CD8-positive, alpha-beta memory T cell (primary cell): ENCODE measurements at places on chromosomes 16 and 17. TPM values are rescaled to one million over a fixed set of nuclear protein-coding genes. Genes with fewer than 3 reads are reported as not detected.
A peak's percentile ranks its signal among the peaks of the same experiment; 100 is the strongest.

DNA sequence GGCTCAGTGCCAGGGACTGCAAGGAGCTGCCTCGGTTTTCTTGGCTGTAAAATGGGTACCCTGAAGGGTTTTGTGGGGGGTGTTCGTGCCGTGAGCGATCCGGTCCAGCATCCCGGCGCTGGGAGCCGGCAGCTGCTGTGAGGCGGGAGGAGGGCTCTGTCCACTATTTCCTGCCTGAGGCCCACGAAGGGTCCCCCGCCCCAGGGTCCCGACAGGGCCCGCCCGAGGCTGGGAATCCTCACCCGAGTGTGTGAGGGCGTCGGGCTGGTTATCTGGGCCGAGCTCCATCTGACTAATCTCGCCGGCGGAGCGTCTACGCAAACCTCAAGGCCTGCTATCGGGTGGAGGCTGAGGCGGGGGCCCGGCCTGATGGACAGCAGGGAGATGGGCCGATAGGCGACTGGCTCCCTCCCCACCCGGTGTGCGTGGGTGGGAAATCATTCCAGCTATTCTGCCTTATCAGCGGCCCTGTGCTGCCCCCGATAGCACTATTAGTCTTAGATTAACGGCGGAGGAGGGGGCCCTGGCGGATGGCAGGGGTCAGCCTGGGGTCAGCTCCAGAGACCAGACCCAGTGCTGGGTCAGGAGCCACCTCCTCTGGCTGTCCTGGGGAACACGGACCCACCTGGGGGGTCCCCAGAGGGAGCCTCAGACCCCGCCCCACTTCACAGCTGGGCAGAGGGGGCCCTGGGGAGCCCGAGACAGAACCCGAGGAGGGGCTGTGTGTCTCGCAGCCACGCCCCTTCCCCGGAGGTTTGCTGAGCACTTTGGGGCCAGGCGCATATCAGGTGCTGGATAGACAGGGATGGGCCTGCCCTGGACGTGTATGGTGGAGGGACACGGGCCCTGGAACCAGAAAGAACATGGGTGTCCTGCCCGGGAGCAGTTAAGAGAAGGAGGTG, 44.7 kb downstream of the ZFPM1 start:
- H3K27ac ChIP-seq = no peak overlapping the region
- no peaks in the 10 kb centered on the region for H3K36me3 ChIP-seq
- H3K27me3 ChIP-seq = no peaks in the 10 kb centered on the region

DNA sequence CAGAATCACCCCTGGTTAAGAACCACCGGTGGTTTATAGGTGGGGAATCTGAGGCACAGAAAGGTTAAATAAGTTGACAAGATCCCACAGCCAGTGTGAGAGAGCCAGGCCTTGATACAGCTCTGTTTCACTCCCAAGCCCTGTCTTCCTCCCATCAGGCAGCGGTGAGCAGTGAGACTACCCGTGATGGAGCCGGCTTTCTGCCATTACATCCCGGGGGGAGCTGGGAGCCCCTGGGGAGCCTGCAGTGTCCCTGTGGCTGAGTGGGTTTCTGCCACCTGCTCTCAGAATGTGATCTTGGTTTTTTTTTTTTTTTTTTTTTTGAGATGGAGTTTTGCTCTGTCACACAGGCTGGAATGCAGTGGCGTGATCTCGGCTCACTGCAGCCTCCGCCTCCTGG, 66.4 kb downstream of the ABCC1 start:
- no peaks in the 10 kb centered on the region for H3K4me1 ChIP-seq
- H3K27ac ChIP-seq = no peak overlapping the region
- H3K27me3 ChIP-seq = no peaks in the 10 kb centered on the region
- peaks cover 24% of the 10 kb centered on the region for H3K36me3 ChIP-seq

GRCh38 chr16:2432286-2432685, 3.0 kb downstream of the CCNF start:
- no peaks in the 10 kb centered on the region for H3K27me3 ChIP-seq
- H3K4me1 ChIP-seq = peaks cover 11% of the 10 kb centered on the region
- no peak overlapping the region for H3K27ac ChIP-seq
- no peak overlapping the region for H3K4me3 ChIP-seq
- DNase-seq = peak; percentile 38
- no peaks in the 10 kb centered on the region for H3K36me3 ChIP-seq

DNA sequence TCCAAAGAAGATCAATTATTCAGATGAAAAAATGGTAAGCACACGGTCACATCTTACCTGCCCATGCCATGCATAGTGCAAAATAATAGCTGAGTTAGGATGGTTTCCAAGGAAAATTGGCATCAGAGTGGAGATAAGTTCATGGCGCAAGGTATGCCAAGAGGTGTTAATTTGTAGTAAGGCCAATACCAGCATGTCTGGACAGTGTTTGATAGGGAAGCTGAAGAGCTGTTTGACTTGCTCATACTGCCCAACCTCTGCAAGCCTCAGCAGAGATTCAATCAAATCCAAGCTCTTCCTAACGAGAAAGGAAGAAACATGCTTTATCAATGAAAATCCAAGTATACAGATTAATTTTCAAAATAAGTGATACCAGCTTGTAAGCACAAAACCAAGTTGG, 51.0 kb downstream of the CNOT1 start:
- H3K27me3 ChIP-seq = no peaks in the 10 kb centered on the region
- no peak for DNase-seq
- no peaks in the 10 kb centered on the region for H3K4me1 ChIP-seq

DNA sequence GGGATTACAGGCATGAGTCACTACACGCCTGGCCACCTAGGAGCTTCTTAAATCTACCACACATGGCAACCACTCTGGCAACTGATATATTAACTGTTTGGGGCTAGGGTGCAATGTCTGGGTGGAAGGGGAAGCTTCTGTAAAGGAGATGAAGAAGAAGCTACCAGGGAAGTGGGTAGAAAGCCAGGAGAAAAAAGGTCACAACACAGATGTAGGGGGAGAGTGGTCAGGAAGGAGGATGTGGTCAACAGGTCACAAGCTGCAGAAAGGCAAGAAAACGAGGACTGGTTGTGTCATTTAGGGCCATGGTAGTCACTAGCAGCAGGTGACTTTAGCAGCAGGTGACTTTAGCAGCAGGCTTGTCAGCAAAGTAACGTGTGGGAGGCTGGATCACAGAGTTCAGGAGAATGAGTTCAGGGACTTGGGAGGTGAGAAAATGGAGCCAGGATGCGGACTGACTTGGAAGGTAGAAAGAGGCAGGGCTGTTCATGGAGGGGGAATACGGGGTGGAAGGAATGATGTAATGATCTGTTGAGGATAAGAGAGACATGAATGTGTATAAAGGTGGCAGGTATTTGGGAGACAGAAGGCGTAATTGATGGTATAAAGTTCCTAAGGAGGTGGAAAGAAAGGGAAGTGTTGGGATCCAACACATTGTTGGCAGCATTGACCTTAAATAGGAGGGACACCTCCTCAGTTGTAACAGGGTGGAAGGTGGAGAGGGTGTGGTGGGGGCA, 16.3 kb upstream of the WFIKKN2 start:
- DNase-seq = no peak
- H3K36me3 ChIP-seq = no peaks in the 10 kb centered on the region
- H3K4me3 ChIP-seq = no peak overlapping the region
- peaks cover 7% of the 10 kb centered on the region for H3K4me1 ChIP-seq
- H3K27ac ChIP-seq = no peak overlapping the region
- no peaks in the 10 kb centered on the region for H3K27me3 ChIP-seq

DNA sequence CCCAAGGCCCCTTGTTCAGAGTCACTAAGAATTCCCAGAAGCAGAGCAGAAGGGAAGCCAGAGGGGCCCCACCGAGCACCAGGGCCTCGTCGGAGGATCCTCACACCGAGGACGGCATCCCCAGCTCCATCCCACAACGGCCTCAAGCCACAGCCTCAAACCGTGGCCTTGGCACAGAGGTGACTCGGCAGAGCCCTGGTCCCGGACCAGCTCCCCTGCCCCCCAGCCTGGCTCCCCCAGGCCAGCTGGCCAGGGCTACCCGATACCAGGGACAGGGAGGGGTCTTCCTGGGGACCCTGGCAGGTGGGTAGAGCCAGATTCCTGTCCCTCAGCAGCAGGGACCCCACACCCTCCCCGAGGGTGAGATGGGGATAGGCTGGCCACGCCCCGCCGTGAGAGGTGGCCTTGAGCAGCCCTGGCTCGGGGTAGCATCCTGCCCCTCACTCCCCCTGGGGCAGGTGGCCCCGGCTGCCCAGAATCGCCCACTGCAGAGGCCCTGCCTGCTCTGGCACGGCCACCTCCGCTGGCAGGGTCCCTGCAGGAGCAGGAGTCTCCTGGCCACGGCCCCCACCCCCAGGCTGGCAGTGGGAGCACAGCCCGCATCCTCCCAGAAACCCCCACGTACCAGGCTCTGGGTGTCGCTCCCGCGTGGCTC, 5.6 kb upstream of the PVALEF start:
- no peak overlapping the region for H3K4me3 ChIP-seq
- no peak overlapping the region for H3K27ac ChIP-seq
- no peak for DNase-seq
- H3K4me1 ChIP-seq = no peaks in the 10 kb centered on the region

GRCh38 chr17:33515974-33516373, 222.9 kb upstream of the ASIC2 start:
- H3K27me3 ChIP-seq = no peaks in the 10 kb centered on the region
- DNase-seq = no peak
- H3K4me3 ChIP-seq = no peak overlapping the region
- no peak overlapping the region for H3K27ac ChIP-seq
- no peaks in the 10 kb centered on the region for H3K36me3 ChIP-seq

The VPS35 gene
- 89.0 TPM for total RNA-seq

DNA sequence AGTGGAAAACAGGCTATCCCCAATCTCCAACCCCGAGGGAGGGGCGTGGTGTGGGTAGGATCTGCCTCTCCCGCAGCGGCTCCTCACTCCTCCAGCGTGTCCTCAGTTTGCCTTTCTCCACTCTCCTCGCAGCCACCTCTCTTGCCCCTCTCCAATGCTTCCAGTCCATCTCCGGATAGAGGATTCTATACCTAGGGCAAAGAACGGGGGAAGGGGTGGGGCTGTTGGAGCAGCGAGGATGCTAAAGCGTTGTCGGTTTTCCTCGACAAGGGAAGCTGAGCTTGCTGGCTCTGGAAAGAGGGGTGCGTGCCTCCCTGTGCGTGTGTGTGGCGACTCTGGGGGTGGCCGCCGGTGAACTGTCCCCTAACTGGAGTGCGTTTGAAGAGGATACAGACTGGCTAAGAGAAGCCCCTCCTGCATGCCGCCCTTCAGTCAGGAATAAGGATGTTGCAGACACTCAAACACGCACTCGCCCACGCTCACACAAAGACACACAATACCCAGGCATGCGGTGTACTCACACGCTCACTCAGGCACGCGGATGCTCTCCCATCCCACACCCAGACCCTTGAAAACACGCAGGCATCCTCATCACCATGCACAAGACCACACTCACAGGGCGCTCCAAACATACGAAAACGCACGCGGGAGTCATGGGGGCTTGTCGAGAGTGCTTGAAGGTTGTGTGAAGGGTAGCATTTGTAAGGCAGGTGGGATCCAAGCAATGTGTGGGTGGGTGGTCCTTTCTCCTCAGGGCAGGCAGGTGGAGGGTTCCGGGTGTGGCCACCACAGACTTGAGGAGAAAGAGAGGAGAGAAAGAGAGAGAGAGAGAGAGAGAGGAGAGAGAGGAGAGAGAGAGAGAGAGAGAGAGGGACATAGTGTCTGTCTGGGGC, 655 bp upstream of the GPR139 start:
- H3K27ac ChIP-seq = no peak overlapping the region
- H3K4me3 ChIP-seq = no peak overlapping the region

GRCh38 chr16:5502467-5502869, 404.9 kb upstream of the EEF2KMT start:
- H3K36me3 ChIP-seq = no peaks in the 10 kb centered on the region
- no peaks in the 10 kb centered on the region for H3K27me3 ChIP-seq
- H3K27ac ChIP-seq = no peak overlapping the region
- no peak overlapping the region for H3K4me3 ChIP-seq

DNA sequence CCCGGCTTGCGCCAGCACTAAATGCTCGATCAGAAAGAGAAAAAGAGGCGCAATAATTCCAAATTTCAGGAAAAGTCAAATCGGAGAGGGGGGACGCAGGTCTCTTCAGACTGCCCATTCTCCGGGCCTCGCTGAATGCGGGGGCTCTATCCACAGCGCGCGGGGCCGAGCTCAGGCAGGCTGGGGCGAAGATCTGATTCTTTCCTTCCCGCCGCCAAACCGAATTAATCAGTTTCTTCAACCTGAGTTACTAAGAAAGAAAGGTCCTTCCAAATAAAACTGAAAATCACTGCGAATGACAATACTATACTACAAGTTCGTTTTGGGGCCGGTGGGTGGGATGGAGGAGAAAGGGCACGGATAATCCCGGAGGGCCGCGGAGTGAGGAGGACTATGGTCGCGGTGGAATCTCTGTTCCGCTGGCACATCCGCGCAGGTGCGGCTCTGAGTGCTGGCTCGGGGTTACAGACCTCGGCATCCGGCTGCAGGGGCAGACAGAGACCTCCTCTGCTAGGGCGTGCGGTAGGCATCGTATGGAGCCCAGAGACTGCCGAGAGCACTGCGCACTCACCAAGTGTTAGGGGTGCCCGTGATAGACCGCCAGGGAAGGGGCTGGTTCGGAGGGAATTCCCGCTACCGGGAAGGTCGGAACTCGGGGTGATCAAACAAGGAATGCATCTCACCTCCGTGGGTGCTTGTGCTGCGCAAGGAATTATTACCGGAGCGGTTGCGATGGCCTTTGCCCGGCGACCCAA, 4.0 kb upstream of the DLX4 start:
- no peak overlapping the region for H3K27ac ChIP-seq
- no peak overlapping the region for H3K4me3 ChIP-seq
- H3K27me3 ChIP-seq = peaks cover 60% of the 10 kb centered on the region
- H3K36me3 ChIP-seq = no peaks in the 10 kb centered on the region
- DNase-seq = peak; percentile 33

DNA sequence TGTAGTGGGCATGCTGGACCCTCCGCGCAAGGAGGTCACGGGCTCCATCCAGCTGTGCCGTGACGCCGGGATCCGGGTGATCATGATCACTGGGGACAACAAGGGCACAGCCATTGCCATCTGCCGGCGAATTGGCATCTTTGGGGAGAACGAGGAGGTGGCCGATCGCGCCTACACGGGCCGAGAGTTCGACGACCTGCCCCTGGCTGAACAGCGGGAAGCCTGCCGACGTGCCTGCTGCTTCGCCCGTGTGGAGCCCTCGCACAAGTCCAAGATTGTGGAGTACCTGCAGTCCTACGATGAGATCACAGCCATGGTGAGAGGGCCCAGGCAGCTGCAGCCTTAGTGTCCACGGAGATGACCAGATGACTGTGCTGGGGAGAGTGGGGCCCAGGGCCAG, 22.3 kb downstream of the ATP2A1 start:
- no peak for DNase-seq
- no peaks in the 10 kb centered on the region for H3K4me1 ChIP-seq
- no peaks in the 10 kb centered on the region for H3K27me3 ChIP-seq
- H3K27ac ChIP-seq = no peak overlapping the region

DNA sequence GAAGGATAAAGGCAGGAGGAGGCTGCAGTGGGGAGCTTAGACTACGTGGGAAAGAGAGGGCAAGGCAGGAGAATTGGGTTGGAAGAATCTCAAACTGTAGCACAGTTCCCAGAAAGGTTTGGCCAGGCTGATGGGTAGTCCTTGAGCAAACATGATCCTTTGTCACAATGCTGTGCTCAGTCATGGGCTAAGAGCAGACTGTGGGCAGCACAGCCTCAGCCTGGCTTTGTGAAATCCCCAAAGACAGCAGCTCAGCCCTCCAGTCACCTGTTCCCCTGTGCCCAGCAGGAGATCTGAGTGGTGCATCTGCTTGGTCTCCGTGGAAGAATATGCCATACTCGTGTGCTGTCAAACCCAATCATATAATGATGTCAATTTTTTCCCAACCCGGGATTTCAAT, 10.6 kb upstream of the ENGASE start:
- H3K4me1 ChIP-seq = peaks cover 3% of the 10 kb centered on the region
- no peak overlapping the region for H3K27ac ChIP-seq
- H3K36me3 ChIP-seq = no peaks in the 10 kb centered on the region
- DNase-seq = no peak
- H3K27me3 ChIP-seq = no peaks in the 10 kb centered on the region
